H9 (cell line): ENCODE measurements at places on chromosomes 2 and 18.

GRCh38 chr2:101083613-101084012 lies 67.6 kb downstream of the TBC1D8 start:
- DNase-seq = no peak

- no peak for DNase-seq
These were observed 164.3 kb upstream of the SIX2 start for GRCh38 chr2:45173513-45173912.

DNA sequence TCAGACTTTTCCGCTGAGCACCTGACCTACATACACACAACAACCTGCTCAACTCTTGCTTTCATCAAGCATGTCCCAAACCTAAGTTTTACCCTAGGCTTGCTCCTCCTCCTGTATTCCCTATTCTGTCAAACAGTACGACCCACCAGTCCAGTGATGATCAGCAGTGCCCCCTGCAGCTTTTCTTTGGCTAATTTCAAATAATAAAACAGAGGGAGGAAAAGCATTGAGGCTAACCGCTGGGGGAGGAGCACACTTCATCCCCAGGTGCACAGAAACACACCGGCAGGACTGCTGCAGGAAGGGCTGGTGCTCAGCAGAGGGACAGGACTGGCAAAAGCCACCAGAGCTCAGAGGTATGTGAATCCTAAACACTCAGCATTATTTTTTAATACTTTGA lies 21.2 kb downstream of the E2F6 start:
- DNase-seq = no peak

GRCh38 chr2:129203331-129203730 lies 776.1 kb upstream of the RAB6C start:
- no peak for DNase-seq

- DNase-seq = peak; percentile 51
These were observed 15.9 kb downstream of the C2orf74 start for GRCh38 chr2:61177727-61178549.
